ENCODE measurements at places on chromosomes 7 and 10.

DNA sequence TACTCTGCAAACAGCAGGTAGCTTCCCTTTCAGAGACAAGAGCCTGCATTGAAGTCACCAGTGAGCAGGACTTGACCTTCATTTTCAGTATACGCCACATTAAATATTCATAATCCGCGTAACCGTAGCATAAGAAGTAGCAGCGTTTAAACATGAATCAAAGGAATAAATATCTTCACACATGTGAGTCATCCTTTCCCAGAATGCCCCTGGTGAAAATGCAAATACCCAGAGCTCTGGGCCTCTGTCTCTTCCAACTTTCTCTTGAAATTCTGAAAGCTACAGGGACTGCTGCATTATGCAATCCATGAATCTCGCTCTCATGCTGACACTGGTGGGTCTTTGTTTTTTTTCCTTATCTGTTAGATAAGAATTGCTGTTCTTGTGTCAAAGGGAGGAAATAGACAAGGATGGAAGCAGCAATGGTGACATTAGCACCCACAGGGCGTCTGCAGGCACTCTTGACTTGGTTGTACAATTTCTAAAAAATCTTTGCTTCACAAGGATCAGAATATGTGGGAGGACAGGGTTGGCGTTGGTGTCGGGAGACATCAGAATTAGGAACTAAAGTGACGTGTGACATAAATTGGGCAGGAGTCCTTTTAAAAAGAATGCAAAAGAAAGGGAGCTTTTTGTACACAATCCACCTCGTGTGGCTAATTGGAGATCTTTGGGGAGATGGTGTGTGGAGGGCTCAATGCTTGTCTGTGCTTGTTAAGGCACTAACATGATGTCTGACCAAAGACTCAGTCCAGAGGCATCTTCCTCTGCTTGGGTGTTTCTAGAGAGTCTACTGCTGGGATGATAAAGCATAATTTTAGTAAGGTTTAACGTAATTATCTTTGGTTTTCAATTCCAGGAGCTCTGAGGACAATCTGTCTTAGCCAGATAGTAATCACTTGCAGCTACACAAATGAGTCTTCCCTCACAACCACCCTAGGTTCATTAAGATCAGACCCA, 390.3 kb downstream of the KCNMA1 start:
- no peak for DNase-seq

GRCh38 chr7:152574892-152575548, 100.9 kb downstream of the XRCC2 start:
- no peak for DNase-seq

GRCh38 chr10:102235598-102235920, 5.8 kb downstream of the PITX3 start:
- peak; percentile 29 for DNase-seq

- DNase-seq, result no peak
These were observed 617.7 kb upstream of the ANKRD30A start for GRCh38 chr10:36507715-36508114.

GRCh38 chr10:47312663-47312995, 9.6 kb upstream of the GDF2 start:
- DNase-seq, result no peak

- peak; percentile 40 for DNase-seq
These were observed 669.8 kb downstream of the SUGCT start for GRCh38 chr7:40804477-40805215.

- peak; percentile 41 for DNase-seq
These were observed 14.1 kb upstream of the LAMB1 start for GRCh38 chr7:108016841-108017775.

DNA sequence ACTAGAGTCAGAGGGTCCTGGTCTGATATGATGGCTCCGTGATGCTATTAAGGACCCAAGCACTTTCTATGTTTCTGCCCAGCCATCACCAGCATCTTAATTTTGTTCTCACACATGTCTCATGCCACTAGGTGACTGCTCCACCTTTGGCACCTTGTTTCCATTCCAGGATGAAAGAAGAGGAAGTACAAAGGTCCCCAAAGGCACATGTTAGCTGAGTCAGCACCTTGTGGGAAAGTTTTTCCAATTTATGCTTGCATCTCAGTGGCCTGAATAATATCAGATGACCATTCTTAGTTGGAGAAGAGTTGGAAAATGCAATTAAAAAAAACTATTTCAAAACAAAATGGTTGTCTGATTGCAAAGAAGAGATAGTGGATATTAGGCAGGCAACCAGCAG, 341.0 kb upstream of the NPSR1 start:
- no peak for DNase-seq

DNA sequence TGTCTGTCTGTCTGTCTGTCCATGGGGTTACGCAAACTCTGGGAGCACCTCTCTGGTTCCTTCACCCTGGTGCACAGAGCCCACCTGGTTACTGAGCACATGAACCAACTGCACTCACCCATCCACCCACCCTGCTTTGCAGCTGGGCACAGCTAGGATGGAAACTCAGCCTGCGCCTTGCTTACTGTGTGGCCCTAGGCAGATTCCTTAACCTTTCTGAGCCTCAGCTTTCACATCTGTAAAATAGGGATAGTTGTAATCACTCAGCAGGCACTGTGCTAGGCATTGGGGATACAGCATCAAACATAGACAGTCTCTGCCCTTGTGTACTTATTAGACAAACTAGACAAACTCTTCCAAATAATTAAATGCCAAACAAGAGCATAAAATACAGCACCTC, 21.8 kb upstream of the INMT start:
- DNase-seq, result no peak

DNA sequence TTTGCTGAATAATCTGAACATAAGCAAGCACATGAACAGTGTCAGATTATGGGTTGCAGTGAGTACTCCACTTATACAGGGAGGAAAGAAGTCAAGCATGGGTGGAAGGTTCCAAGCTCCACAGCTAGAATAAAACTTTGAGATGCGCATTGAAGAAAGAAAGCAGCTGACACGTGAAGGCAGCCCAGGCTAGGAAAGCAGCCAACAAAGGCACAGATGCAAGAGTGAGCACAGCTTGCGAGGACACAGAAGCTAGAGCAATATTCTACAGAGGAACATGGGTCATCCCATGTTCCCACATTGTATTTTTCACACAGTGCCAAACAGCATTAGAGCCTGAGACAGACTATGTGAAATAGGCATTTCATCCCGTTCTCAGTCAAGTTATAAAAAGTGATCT, 194.6 kb upstream of the TBX20 start:
- DNase-seq, result no peak

- DNase-seq, result no peak
These were observed 470.5 kb upstream of the LRRTM3 start for GRCh38 chr10:66455304-66455703.

GRCh38 chr10:114246679-114247305, 7.7 kb downstream of the VWA2 start:
- no peak for DNase-seq

GRCh38 chr7:22876986-22877729, 54.5 kb upstream of the TOMM7 start:
- DNase-seq, result no peak

DNA sequence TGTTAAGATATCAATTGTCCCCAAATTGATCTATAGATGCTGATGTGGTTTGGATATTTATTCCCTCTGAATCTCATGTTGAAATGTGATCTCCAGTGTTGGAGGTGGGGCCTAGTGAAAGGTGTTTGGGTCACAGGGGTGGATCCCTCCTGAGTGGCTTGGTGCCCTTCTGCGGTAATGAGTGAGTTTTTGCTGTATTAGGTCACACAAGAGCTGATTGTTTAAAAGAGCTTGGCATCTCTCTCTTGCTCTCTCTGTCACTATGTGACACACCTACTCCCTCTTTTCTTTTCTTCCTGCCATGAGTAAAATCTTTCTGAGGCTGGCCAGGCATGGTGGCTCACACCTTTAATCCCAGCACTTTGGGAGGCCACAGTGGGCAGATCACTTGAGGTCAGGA, 98.2 kb upstream of the KAT6B start:
- no peak for DNase-seq

- peak; percentile 78 for DNase-seq
These were observed 1.8 kb downstream of the FRAT2 start for GRCh38 chr10:97332591-97333350.

GRCh38 chr10:93568105-93568390, 1.6 kb downstream of the FFAR4 start:
- peak; percentile 40 for DNase-seq

GRCh38 chr10:77507291-77507880, 130.2 kb downstream of the KCNMA1 start:
- DNase-seq, result no peak

DNA sequence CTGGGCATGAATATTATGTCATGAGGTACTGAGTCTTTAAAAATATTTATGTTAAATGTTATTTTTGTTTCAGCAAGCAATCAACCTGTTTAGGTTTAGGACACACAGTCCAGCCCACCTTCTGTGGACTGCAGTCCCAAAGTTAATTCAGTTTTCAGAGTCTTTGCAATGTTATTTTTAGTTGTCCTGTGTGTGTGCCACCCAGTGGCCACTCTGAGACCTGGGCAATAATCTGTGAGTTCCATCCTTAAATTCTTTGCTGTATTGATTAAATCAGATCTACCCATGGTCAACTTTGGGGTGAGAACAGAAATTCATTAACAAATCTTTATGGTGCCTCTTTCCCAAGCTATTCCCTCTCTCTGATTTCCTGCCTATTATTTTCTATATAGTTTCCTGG, 415.1 kb downstream of the CCSER2 start:
- DNase-seq, result no peak

DNA sequence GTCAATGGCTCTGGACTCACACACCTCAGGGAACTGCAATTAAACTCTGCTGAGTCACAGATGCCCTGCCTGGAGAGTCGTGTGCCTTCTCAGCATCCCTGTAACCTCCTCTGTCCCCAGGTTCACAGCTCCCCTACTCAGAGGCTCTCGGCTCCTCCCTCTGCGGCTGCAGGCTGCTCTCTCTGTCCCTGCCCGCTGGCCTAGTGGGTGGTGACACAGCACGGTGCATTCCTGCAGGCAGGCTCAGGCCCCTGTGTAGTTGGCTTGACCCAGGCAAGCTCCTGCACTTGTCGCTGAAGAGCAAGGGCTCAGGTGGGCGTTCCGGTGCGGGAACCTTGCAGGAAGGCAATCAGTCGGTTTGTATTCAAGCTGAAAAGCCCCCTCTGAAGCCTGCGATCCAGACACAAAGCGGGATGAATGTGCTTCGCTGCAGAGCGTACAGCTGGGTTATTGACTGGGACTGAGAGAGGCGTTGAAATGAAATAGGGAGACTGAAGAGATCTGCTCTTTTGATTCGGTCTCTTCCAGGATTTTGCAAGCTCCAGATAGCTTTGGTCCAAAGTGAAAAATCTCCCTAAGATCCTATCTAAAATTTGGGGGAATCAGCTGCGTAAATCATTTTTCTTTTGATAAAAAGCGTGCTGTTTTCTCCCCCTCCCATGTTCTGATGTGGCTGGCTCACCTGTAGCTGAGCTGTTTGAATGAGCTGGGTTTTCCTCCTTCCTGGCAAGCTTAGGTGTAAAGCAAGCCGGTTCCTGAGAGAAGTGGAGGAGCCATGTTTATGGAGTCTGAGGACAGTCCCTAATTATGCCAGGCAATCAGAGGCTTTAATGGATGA, 208.7 kb upstream of the PHYHIPL start:
- DNase-seq, result peak; percentile 52

DNA sequence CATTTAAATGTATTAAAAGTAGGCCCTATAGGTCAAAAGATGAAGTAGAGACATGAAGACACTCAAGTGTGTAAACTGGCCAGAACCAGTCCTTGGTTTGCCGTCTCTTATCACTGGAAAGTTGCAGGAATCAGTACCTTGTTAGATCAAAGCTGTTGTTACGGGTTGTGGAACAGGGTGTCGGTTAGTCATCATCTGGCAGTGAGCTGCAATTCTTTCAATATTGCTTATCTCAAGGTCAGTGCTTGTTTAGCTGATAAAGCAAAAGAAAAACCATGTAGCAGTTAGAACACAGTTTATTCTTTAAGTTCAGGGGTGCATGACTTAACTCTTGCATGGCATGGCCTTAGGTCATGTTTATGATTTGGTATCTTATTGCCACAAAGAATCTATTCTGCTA, 10.0 kb upstream of the SLC13A1 start:
- DNase-seq, result no peak

- no peak for DNase-seq
These were observed 1.4 kb downstream of the AMZ1 start for GRCh38 chr7:2689343-2689847.

GRCh38 chr7:3455806-3456595, 154.9 kb downstream of the SDK1 start:
- DNase-seq, result no peak

GRCh38 chr10:18860631-18861240, 187.9 kb upstream of the MALRD1 start:
- no peak for DNase-seq

DNA sequence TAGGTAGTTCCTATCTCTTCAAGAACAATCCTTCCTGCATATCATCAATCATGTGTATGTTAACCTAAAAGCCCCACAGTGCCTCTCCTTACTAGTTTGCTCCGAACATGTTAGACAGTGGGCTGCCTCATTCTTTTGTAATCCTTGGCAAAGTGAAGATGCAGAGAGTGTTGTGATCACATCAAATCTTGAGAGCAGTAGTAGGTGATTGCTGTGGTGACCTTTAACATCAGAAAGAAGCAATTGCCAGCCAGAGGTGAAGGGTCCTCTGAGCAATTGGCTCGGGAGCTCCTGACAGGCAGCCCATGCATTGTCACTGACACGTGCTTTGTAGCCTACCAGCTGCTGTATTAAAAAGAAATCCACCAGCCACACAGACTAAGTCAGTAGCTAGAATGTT, 19.6 kb upstream of the GSTK1 start:
- DNase-seq, result no peak

- no peak for DNase-seq
These were observed 606.4 kb downstream of the SORCS1 start for GRCh38 chr10:106557951-106558733.

GRCh38 chr10:21196822-21197395, 299.8 kb upstream of the NEBL start:
- no peak for DNase-seq

DNA sequence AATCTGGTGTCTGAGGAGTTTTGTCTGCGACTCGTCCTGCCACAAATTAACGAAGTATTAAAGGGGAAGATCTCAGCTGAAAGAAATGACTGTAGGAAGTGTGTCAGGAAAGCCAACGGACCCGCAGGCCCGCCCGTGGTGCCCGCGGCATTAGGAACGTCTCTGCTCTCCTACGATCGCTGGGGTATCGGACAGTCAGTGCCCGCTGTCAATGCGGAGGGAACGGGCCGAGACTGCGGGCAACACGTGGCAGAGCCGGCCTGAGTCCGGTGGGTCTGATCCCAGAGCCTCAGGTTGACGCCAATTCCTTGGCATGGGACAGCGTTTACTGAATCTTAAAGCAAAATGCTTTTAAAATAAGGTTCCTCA, 128.7 kb downstream of the KBTBD2 start:
- DNase-seq, result peak; percentile 17

- DNase-seq, result no peak
These were observed 81.0 kb downstream of the VOPP1 start for GRCh38 chr7:55491346-55491745.

Measured in AG20443 (cell line).